ENCODE measurements at places on chromosomes 2 and 18.

DNA sequence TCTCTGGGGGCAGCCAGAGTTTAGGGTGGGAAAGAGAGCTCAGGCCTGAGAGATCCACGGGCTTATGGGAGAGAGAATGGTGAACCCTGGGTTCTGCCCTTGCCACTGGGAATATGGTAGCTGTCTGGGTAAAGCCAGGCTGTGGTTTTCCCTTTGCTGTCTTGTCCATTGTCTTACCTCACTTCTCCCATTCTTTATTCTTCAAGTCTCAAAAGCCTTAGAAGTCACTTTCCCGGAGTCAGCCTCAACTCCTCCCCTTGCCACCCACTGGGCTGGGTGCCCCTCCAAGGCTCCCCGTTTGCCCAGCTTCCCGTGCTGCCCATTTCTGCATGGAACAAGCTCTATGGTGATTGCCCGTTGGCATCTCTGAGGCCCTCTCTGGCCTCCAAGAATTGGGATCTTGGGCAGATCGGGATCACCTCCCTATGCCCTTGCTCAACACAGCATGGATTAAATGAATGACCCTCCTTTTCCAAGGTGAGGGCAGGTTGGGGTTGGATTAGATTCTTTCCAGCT, 228.2 kb downstream of the HAUS1 start:
- no peak for DNase-seq

GRCh38 chr2:116450990-116451389, 1363.5 kb upstream of the DDX18 start:
- DNase-seq = no peak

DNA sequence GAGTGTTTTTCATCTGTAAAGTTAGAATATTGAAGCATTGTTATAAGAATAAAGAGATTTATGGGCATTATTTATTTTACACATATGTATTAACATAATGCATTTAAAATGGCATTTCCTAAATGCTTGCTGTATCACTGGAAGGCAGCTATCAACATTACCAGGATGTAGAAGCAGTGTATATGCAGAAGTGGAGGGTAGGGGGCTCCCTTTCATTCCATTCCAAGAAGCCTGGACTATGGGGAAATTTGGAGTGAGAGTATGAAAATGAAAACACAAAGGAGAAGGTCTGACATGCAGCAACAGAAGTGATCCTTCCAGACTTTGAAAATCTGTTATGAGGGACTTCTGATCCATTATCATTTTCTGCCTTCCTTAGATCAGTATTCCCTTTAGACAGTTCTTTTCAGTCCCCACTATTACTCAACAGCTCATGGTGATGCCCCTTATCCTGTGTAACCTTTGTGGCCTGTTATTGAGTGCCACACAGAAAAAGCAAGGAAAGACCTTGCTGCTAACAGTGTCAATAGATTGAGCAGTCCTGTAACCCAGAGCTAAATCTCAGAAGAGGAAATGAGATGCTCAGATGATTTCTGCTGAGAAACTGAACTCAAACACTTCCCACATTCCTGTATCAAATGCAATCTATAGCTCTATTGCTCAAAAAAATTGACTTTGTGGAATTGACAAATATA, 216.6 kb downstream of the HNMT start:
- DNase-seq = no peak

- DNase-seq = no peak
Observed at GRCh38 chr18:31901063-31901462, 41.9 kb downstream of the TRAPPC8 start.

DNA sequence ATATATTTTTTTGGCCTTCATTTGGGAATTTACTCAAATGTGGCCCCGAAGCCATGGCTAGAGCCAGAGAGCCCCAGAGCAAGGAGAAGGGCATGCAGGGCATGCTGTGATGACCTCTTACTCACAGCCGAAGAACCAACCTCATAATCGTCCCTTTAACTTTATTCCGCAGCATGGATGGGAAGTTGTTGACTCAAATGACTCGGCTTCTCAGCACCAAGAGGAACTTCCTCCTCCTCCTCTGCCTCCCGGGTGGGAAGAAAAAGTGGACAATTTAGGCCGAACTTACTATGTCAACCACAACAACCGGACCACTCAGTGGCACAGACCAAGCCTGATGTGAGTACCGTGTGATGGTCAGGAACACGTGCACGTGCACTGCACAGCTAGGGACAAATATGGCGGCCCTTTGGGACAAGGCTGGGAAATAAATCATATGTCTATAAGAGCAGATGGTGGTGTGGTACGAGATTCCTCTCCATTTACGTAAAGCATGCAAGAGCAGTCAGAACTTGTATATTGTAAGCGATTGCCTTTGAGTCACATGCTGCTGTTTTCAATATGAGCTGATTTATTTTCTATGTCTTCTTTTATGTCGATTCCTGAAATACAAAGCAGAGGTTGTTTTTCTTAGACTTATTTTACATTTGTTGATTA, 280.9 kb downstream of the NEDD4L start:
- no peak for DNase-seq

DNA sequence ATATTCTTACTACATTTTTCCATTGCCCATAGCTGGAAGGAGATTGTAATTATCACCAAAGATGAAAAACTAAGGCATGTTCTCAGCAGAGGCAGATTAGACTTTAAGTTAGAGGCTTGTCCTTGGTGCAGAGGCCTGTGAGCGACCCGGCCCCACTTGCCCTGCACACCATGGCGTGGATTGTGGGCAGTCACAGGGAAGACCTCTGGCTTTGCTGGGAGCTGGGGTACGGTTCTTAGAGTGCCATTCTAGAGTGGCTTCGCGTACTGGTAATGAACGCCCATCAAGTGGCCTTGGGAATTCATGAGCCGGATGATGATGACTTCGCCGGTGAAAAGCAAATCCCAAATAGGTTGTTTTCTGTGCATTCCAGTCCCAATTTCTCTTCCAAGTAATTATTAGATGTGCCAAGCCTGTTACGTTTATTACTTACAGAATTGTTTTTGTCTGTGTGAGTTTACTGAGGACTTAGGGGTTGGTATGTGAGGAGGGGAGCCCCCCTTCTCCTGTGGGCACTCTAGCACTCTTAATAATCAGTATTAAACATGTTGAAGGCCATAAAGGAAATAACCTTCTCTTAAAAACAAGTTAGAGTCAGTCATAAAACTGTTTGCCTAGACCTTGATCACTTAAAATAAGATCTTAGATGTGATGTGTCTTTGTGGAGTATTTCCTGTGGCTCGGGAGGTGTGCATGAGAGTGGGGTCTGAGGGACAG, 90.6 kb downstream of the LDLRAD4 start:
- DNase-seq = no peak

GRCh38 chr2:187982668-187983067, 309.0 kb upstream of the GULP1 start:
- DNase-seq = no peak

DNA sequence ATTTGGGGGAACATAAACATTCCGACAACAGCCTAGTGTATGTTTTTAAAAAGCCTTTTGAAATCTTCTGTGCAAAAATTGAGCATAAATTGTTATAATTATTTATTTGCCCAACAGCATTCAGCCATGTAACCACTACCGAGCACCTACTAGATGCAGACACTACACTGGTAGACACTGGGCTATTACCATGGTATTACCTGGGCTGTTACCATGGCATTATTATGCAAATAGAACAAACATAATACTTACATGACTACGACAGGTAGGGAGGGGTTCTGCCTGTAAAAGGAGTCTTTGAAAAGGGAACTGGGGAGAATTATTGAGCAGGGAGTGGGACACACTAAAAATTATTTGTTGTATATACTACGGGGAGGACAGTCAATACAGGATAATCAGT, 116.4 kb downstream of the MREG start:
- peak; percentile 82 for DNase-seq

DNA sequence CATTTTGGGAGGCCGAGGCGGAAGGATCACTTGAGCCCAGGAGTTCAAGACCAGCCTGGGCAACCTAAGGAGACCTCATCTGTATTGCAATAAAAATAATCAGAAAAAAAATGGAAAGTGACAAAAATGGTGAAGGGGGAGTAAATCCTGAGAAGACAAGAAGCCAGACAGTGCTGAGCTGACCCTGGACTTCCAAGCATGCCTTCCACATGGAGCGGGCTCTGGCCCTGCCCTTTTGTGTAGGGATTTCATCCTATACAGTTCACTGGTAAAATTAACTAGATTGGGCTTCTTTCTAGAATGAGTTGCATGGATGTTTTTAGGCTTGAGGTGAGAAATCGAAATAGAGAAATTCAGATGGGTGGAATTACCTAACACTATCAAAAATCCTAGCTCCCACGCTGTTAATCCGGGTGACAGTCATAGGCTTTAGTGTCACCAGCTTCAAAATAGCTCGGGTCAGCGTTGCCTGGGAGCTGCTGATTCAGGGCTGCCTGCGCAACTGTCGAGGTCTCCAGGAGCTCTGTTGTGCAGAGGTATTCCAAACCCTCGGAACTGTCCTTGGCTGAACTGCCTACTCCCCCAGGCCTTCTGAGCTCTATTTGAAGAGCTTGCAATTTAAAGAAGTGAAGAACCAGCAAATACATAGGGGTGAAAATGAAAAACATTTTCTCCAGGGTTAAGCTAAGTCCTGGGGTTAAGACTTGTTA, 21.5 kb upstream of the ZNF532 start:
- no peak for DNase-seq

Measured in NCI-H526 treated with DMSO at 0.1 percent for 48 hours (cell line).